ENCODE measurements at places on chromosomes 4 and X. TPM values are rescaled to one million over a fixed set of nuclear protein-coding genes. Genes with fewer than 3 reads are reported as not detected.

DNA sequence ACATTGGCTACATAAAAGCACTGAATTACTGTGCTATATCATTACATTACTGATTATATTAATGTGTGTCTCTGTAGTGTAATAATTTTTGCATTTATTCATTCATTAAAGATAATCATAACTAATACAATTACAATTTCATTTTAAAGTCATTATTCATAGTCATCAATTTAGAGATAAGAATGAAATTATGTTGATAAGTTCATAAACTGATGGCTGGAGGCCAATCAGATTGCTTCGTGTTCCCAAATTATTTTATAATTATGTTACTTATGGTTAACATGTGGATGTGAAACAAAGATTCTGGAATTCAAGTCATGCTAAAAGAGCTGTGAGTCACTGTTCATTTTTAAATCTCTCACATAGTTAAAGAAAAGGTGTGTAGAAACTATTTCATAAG lies 223.4 kb upstream of the HAND2 start:
- no peak for DNase-seq

DNA sequence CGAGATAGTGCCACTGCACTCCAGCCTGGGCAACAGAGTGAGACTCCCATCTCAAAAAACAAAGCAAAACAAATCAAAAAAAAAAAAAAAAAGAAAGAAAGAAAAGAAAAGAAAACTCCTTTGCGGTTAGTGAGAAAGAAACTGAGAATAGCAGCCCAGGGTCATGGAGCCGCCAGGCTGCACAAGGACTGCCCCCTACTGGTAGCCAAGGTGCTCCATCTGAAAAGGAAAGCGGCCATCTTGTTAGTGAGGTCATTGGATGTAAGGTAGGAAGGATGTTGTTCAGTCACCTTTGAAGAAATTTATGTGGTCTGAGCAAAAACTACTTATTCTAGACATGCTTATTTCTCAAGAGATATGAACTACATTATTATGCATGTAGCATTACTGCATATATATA lies 660.6 kb upstream of the TENM3 start:
- DNase-seq = no peak

DNA sequence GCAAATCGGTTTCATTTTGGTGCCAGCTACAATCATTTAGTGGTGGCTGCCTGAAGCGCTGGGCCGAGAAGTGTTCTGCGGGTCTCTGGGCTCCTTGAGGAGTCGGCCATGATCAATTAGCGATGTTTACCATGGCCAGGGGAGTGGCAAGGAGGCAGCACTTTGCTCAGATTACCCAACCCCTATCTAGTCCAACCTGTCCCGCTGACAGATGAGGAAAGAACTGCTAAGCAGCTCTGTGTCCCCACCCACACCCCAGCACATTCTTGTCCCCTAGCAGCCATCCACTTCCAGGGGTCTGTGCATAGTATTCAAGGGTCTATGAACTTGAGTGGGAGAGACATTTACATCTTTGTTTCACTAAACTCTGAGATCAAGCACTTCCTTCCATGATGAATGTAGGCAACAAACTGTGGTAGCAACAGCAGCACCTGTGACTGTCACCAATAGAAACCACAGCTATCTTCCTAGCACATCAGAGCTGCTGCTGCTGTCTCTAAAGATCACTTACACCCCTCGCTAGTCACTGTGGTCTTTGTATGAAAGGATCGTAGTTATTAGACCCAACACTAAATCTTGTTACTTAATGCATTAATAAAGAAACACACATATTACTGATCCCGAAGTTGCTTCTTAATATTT lies 331.6 kb downstream of the BCOR start:
- DNase-seq = no peak

- no peak for DNase-seq
Measured at GRCh38 chrX:46850771-46851170, 13.9 kb downstream of the RP2 start.

- DNase-seq = no peak
Measured at GRCh38 chr4:81905971-81906370, 434.3 kb upstream of the RASGEF1B start.

The F8A2 gene
- total RNA-seq = 2.6 TPM

- DNase-seq = no peak
Measured at GRCh38 chr4:515251-515650, 16.2 kb downstream of the PIGG start.

The PDGFC gene
- 24.0 TPM for total RNA-seq

The NDNF gene
- 10.6 TPM for total RNA-seq

GRCh38 chr4:5526080-5526846 lies 182.1 kb downstream of the EVC2 start:
- no peak for DNase-seq

DNA sequence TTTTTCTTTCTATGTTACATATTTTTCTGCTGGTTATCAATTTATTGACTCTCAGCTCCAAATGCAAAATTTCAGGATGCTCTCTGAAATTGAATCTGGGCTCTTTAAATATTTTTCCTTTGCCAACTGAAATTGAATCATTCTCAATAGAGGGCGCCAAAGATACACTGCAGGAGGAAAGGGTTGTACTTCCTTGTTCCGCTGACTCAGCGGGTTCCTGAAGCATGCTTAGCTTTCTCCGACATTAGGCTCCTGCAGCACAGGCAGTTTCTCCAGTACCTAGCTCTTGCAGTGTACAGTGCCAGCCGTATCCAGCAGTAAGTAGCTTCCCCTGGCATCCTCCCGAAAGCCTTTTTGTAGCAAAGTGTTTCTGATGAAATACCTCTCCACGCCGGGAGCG lies 28.8 kb upstream of the CFAP47 start:
- DNase-seq = no peak

DNA sequence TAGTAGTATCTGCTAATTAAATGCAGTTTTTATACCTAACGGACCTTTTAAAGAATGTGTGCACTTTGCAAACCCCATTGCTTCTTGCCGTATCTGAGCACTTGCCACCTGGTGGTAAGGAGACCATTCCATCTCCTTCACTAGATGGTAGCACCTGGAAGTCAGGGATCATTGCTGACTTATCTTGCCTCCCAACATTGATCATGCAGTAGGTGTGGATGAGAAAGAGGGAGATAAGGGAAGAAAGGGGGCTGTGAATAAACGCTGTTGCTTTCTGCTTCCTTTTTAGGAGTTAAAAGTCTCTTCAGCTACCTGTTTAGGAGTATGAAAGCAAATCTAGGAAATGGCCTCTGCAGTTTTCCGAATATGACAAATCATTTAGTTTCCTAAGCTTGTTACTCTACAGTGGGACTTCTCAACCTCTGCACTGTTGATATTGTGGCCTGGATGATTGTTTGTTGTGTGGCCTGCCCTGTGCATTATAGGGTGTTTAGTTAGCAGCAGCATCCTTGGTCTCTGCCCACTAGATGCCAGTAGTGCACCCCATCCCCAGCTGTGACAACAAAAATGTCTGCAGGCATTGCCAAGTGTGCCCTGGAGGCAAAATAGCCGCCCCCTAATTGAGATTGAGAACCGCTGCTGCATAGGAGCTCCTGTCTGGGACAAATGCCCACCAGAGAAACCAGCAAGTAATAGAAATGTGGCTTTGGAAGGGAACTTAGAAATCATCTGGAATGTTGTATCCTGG lies 38.8 kb downstream of the GAB1 start:
- no peak for DNase-seq

The PSAPL1 gene
- total RNA-seq = under 0.01 TPM

DNA sequence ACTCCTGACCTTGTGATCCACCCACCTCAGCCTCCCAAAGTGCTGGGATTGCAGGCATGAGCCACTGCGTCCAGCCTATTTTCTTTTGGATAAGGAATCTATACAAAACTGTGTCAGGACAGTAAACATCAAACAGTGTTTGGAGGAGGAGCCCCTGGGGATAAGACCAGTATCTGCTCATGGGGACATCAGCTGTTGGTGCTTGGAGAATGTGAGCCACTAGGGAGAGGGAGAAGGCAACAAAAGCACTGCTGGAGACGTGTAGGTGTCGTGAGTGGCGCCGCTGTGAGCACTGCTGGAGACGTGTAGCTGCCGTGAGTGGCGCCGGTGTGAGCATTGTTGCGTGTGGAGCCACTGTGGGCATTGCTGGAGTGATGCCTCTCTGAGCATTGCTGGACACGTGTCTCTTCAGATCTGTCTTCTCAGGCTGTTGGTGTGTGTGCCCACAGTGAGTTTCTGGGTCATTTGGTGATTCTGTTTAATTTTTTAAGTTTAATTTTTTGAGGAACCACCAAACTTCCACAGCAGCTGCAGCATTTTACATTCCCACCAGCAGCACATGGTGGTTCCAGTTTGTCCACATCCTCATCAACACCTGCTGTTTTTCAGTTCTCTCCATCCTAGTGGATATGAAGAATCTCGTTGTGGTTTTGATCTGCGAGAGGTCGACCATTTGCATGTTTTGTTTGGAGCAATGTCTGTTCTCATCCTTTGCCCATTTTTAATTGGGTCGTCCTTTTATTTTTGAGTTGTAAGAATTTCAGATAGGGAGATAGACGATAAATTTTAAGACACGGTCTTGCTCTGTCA lies 19.0 kb downstream of the DGKQ start:
- no peak for DNase-seq
